ENCODE measurements at places on chromosomes 1 and 21.

DNA sequence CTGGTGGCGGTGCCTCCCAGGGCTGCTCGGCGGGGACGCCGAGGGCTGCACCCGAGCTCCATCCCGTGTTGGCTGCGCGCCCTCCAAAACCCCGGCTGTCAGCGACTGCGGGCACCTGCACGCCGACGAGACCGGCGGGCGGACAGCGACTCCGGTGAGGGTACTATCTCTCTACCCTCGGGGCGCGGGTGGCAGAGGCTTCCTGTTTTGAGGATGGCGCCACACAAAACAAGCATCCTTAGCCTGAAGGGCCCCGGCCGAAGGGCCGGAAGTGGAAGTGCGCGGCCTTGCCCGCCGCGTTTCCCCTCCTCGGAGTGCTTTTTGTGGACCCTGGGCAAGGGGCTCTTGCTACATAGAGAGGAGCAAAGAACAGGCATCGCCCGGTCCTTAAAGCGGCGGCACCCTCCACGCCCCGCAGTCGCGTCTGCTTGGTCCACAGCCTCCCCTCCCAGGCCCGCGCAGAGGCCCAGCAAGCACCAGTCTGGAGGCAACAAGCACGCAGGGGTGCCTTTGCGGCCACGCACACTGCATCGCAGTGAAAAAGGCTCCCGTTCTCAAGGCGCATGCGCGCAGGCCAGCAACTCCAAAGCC lies 561 bp upstream of the COQ8A start:
- DNase-seq: peak; percentile 66

DNA sequence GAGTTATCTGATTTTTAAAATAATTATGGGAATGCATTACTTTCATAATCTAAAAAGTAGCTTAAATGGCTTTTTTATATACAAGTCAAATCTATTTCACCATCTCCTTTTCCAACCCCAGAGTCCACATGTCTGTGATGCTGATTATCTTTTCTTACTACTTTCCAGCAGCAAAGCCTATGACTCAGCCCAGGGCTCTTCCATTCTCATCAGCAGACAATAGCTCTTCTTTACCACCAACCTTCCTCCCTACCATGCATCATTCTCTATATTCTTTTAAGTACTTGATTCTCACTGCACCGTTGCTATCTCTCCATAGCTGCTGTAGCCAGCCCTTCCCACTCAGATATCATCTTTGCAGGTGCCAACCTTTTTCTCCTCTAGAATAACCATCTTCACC lies 61.3 kb downstream of the OVGP1 start:
- DNase-seq: no peak

GRCh38 chr1:211327346-211327921 lies 801 bp downstream of the TRAF5 start:
- no peak for DNase-seq

- DNase-seq: no peak
Measured at GRCh38 chr1:87826681-87827251, 498.1 kb downstream of the LMO4 start.

DNA sequence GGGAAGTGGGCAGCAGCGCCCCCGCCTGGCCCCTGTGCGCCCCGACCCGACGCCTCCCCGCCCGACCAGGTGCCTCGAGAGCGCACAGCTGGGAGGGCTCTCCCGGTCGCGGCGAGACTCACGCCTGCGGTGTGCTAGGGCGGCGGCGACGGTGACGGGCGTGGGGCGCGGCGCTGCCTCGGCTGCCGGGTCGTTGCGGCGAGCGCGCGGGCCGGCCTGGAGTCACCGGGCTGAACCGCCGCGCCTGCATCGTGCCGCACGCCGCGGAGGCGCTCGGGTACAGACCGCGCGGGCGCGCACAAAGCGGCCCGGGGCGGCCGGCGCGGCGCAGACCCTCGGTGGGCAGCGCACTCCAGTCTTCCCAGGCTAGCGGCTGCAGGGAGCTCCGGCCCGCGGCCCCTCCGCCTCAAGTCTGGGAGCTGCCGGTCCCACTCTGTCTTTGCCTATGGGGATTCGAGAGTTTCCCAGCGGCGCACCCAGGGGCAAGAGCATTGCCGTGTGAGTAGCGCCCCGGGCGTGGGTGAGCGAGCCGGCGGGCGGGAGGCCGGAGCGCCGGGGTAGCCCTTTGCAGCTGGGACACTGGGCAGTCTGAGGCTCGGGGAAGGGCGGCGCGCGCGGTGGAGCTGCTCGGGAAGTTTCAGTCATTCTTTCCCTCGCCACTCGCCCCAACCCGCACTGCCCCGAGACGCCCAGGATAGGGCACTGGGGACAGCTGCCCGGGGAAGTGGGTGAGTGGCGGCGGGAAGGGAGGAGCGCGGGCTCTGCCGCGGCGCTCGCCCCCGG lies at the start of gene SLC35F3:
TSS of gene SLC35F3 (plus strand) at position 44 of the 783 bp plus-strand sequence.
- DNase-seq: peak; percentile 22

DNA sequence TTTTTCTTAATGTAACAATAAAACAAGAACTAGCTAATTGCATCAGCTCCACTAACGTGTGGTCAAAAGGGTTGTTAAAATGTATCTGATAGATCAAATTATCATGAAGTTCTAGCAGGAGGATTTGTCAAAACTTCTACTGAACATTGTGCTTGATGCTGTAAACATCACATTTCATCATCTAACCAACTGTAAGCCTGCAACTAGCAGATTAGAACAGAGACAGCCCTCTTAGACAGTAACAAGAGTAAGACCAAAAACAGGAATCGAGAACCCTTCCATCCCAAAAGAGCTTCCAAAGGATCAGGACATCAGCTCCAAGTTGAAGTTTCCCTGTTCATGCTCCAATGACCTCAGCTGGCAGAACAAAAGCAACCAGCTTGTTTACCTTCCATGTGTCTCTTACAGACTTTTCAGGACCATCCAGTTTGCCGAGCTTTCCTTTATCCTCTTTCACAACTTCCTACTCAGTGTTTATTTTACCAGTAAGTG lies 44.6 kb downstream of the NIBAN1 start:
- DNase-seq: no peak

- no peak for DNase-seq
Measured at GRCh38 chr1:171426645-171427044, 58.7 kb upstream of the PRRC2C start.

DNA sequence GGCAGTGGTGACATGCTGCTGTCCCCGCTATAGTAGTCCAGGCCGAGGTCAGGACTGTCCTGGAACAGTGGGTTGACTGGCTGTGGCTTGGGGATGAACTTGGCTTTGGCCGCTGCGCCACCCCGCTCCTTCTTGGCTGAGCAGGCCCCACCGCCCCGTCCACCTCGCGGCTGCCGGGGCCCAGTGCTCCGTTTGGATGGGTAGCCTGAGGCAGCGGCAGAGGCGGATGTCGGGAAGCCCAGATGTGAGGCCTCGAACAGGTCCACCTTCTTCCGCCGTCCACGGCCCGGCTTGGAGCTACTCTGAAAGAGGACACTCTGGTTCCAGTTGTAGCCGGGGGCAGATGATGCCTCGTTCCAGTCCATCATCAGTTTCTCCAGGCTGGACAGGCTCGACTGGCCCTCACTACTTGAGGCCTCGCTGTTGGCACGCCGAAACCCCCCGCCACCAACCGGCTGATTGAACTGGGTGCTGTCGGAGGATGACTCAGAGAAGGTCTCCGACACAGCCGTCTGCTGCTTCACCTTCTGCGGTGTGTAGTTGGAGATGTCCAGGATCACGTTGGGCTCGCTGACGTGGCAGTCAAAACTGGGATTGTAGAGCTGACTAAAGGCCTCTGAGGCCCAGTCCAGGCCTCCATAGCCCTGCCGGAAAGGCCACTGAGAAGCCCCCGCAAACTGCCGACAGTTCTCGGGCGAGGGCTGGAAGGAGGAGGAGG lies 55.6 kb downstream of the AHDC1 start:
- DNase-seq: no peak

Measured in cerebellum (tissue), 4 donors.